Prostate gland (tissue), 2 donors: ENCODE measurements at places on chromosomes 6 and 20. TPM values are rescaled to one million over a fixed set of nuclear protein-coding genes. Genes with fewer than 3 reads are reported as not detected.

The GHRH gene
- total RNA-seq, result not detected

The RAET1G gene
- not detected for total RNA-seq

The KHDC1L gene
- total RNA-seq, result not detected

The ADAM33 gene
- 18.2 TPM for total RNA-seq

The MPIG6B gene
- 0.74 TPM for total RNA-seq

The FLRT3 gene
- total RNA-seq, result 22.2 TPM

- H3K4me3 ChIP-seq, result no peak overlapping the region
- no peaks in the 10 kb centered on the region for H3K27me3 ChIP-seq
These were observed 212.1 kb upstream of the PHACTR1 start for GRCh38 chr6:12504325-12504966.

- no peaks in the 10 kb centered on the region for H3K27me3 ChIP-seq
- H3K36me3 ChIP-seq, result no peaks in the 10 kb centered on the region
- H3K27ac ChIP-seq, result no peak overlapping the region
- H3K4me1 ChIP-seq, result no peaks in the 10 kb centered on the region
- DNase-seq, result no peak
These were observed 107.1 kb downstream of the PSMB1 start for GRCh38 chr6:170445971-170446370.

DNA sequence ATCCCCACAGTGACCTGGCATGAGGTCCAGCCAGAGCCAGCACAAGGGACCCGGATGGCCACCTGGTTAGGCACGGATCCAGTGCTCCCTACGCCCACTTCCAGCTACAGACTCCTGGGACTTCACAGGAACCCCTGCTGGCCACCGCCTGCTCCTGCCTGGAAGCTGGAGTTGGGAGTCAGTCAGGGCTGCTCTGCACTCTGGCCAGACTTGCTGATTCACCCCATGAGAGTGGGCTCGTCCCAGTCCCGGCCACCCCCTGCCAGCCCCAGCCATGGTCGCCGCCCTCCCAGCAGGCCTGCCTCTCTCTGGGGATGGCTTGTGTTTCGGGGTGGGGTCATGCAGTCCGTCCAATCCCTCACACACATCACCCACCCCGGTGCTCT, 125.8 kb downstream of the DLL1 start:
- H3K27me3 ChIP-seq, result no peaks in the 10 kb centered on the region
- H3K4me1 ChIP-seq, result no peaks in the 10 kb centered on the region
- peak overlapping the region; percentile 19 for H3K27ac ChIP-seq

- DNase-seq, result no peak
- no peak overlapping the region for H3K4me3 ChIP-seq
- H3K4me1 ChIP-seq, result no peaks in the 10 kb centered on the region
- no peaks in the 10 kb centered on the region for H3K27me3 ChIP-seq
- H3K36me3 ChIP-seq, result no peaks in the 10 kb centered on the region
These were observed 655.7 kb upstream of the HS3ST5 start for GRCh38 chr6:114998492-114998891.

GRCh38 chr6:19369785-19370184, 467.4 kb upstream of the ID4 start:
- no peaks in the 10 kb centered on the region for H3K4me1 ChIP-seq
- H3K36me3 ChIP-seq, result no peaks in the 10 kb centered on the region
- no peaks in the 10 kb centered on the region for H3K27me3 ChIP-seq

- no peak overlapping the region for H3K4me3 ChIP-seq
- H3K36me3 ChIP-seq, result no peaks in the 10 kb centered on the region
- H3K4me1 ChIP-seq, result no peaks in the 10 kb centered on the region
- no peaks in the 10 kb centered on the region for H3K27me3 ChIP-seq
- DNase-seq, result no peak
These were observed 63.6 kb upstream of the CD93 start for GRCh38 chr20:23149623-23150279.

DNA sequence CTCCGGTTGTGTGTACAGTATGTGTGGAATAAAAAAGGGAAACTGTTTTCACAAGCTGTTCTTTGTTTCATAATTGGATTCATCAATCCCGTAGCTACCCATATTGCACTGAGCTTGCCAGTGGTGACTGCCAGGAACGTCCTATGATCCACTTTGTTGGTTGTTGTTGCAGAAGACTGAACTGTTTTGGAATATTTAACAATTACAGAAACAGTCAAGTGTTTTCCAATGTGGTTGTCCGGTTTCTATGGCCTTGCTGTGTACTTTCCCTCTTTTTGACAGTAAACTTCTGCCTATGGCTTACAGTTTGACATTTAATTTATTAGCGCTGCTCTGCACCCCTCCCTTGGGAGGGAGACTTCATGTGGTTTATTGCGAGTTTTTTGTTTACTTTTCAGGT, 141.2 kb downstream of the DTNBP1 start:
- no peaks in the 10 kb centered on the region for H3K4me1 ChIP-seq
- no peak overlapping the region for H3K4me3 ChIP-seq
- H3K27me3 ChIP-seq, result no peaks in the 10 kb centered on the region
- DNase-seq, result no peak
- no peak overlapping the region for H3K27ac ChIP-seq
- no peaks in the 10 kb centered on the region for H3K36me3 ChIP-seq

- no peak overlapping the region for H3K27ac ChIP-seq
- no peak for DNase-seq
- no peaks in the 10 kb centered on the region for H3K27me3 ChIP-seq
- H3K4me3 ChIP-seq, result no peak overlapping the region
These were observed 73.2 kb downstream of the CDH22 start for GRCh38 chr20:46235077-46235476.

GRCh38 chr20:62838128-62838891, 21.5 kb downstream of the COL9A3 start:
- H3K36me3 ChIP-seq, result no peaks in the 10 kb centered on the region
- no peak overlapping the region for H3K4me3 ChIP-seq
- no peaks in the 10 kb centered on the region for H3K27me3 ChIP-seq
- no peaks in the 10 kb centered on the region for H3K4me1 ChIP-seq

GRCh38 chr6:31402324-31403282, 792 bp upstream of the MICA start:
- peak; percentile 39 for DNase-seq
- no peaks in the 10 kb centered on the region for H3K36me3 ChIP-seq
- H3K27ac ChIP-seq, result peak overlapping the region; percentile 88
- peak overlapping the region; percentile 63 for H3K4me3 ChIP-seq
